ENCODE measurements at places on chromosomes 16 and 17.

DNA sequence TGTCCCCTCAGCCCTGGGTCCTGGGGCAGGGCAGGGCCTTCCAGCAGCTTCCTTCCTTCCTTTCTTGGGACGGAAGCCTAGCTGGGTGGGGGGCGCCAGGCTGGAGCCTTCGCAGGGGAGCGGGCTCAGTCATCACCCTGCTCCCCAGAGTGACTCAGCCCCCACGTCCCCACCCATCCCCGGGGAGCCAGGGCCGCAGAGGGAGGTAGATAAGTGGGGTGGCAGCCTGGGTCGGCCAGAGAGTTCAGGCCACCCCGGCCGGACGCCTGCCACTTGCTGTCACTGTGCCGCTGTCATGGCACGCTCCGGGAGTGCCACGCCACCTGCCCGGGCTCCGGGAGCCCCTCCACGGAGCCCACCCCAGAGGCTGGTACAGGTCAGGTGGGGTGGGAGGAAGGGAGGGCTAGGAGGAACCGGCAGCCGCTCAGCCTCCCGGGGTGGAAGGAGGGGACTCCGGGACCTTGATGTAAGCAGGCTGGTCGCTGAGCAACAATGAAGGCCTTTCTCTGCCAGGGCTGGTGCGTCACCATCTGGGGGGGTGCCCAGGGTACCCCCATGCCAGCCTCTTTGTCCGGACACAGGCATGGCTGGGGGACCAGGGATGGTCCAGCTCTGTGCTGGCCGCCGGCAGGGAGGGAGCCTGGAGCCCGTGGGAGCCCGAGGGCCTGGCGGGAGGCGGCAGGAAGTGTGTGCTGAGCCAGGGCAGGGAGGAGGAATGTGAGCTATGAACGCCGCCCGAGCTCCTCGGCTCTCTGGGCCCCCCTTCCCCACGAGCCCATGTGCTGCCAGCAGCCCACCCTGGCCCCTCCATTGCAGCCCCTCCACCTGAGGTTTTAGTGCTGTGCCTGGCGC lies 6.6 kb downstream of the NHERF2 start:
- DNase-seq, result no peak

DNA sequence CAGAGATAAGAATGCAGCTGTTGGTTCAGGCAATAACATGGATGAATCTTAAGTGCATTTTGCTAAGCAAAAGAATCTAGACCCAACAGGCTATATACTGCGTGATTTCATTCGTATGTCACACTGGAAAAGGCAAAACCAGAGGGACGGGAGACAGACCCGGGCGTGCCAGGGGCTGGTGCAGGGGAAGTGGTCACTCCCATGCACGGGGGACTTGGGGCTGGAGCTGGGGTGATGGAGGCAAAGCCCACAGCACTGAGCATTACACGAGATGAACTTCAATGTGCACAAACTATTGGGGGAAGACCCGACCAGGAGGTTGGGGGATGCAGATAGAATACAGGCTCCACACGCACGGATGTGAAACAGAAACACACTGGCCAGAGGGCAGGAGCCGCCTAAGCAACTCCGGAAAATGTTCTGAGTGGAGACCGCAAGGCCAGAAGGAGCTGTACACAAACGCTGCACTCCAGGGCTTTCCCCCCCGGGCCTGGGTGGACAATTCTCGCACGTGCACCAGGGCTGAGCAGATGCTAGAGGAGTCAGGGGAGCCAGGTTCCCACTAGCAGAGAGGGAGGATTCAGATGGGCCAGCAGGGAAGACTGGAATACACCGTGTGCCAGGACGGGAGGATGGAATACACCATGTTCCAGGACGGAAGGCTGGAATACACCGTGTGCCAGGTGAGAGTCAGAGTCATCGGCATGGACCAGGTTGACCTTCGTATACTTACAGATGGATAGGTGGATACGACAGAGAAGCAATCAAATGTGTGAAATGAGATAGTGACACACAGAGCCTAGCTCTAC lies 11.3 kb downstream of the LMF1 start:
- no peak for DNase-seq

- no peak for DNase-seq
These were observed 1.2 kb upstream of the CYB5B start for GRCh38 chr16:69423189-69423588.

DNA sequence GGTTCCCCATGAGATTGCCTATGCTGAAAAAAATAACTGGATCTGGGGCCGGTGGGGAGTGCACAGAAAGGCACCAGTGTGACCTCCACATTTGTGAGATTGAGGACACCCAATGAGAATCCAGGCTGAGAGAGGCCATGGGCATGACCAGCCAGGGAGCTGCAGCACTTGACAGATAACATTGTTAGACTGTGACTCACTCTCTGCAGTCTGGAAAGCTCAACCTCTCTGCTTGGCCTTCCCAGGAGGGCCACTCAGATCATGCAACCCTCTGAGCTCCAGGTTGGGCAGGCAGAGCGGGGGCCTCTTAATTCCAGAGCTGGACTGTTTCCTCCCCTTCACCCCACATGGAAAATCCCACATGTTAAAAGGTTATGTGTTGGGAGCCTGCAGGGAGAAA lies 30.1 kb downstream of the FZD2 start:
- DNase-seq, result no peak

DNA sequence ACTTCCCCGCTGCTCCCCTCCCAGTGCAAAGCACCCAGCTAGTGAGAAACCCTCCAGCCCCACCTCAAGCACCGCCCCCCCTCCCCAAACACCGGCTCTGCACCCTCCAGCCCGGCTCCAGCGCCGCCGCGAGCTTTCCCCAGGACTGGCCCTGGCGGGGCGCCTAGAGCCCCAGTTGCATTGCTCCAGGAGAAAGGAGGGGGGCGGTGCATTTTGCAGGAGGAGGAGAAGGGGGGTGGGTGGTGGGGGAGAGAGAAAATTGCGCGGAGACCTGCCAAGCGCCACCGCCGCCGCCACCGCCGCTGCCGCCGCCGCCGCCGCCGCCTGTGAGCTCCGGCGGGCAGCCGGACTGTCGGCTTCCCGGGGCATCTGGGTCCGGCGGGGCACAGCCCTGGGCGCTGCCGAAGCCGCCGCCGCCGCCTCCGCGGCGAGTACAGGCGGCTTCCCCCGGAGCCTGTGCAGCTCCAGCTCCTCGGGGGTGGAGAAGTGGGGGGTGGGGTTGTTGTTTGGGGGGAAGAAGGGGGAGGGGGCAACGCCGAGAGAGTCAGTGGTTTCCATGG lies 333 bp upstream of the NOG start:
- DNase-seq, result peak; percentile 34

GRCh38 chr17:16428098-16428882 lies 12.9 kb downstream of the TRPV2 start:
- DNase-seq, result no peak

GRCh38 chr17:55648086-55648485 lies 74.6 kb downstream of the TMEM100 start:
- no peak for DNase-seq

DNA sequence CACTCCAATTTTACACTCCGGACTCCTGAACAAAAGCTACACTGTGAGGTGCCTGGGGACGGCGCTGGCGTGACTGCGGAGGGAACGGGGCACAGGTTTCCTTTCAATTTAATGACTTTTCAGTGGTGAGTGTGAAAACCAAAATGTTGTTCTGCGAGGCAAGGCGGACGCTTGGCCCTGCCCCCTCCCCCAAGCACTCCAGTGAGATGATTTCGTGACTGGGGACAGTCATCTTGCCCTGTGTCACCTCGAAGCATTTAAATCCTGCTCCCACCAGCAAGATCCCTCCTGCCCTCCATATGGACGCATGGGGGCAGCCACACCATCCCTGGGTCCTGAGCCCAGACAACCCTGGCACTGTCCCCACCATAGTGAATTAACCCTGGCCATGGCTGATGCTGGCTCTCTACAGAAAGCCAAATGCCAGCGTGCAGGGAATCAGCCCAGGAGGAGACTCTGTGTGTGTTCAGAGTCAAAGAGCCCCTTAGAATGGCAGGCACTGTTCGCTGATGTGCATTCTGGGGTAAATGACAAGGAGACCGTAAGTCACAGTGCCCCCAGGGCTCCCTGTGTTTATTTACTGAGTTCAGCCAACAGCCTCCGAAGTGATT lies 41.0 kb downstream of the C16orf95 start:
- no peak for DNase-seq
